ENCODE measurements at places on chromosomes 2 and 18.
A peak's percentile ranks its signal among the peaks of the same experiment; 100 is the strongest.

- DNase-seq, result peak; percentile 86
Observed at GRCh38 chr2:188333751-188334524, 42.3 kb downstream of the GULP1 start.

- peak; percentile 67 for DNase-seq
Observed at GRCh38 chr2:23925702-23926289, 1.1 kb downstream of the ATAD2B start.

DNA sequence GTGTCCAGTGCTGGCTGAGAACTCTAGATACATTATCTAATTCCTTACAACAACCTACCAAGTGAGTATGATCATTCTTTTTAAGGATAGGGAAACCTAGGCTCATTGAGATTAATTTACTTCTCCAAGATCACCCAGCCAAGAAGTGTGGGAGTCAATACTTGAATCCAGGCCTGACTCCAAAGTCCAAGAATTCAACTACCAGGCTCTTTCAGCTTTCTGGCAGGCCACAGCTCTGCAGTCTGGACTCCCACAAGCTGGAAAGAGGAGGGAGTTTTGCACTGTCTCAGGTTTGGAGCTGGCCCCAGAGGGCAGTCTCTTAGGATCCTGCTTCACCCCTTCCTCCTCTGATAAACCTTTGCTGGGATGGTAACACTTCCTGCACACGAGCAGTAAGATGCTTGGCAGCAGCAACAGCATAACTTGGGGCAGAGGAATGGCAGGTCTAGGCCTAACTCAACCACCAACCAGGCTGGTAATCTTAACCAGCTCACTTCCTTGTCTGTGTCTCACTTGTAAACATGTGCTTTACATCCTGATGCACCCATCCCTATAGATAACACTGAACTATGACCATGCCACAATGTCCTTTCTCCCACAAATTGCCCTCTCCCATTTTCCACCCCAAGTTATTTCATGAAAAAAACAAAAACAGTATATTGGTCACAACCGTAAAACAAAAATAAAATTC is 111.1 kb upstream of the ACAA2 start:
- no peak for DNase-seq

DNA sequence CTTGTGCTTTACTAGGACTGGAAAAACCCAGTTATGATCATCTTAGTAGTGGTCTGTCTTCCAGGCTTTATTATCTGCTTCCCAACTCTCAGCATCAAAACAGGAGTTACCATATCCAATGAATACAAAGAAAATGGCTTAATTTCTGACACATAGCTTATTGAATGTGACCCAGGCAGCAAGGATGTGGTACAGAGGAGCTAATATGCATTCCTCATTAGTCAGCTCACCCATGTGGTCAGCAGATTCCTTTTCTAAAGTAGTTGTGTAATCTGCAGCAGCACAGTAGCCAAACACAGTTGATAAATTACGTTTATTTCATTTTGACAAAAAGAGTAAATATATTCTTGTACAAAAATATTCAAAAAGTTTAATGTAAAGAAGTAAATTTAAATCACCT is 43.6 kb downstream of the TSPYL6 start:
- no peak for DNase-seq

DNA sequence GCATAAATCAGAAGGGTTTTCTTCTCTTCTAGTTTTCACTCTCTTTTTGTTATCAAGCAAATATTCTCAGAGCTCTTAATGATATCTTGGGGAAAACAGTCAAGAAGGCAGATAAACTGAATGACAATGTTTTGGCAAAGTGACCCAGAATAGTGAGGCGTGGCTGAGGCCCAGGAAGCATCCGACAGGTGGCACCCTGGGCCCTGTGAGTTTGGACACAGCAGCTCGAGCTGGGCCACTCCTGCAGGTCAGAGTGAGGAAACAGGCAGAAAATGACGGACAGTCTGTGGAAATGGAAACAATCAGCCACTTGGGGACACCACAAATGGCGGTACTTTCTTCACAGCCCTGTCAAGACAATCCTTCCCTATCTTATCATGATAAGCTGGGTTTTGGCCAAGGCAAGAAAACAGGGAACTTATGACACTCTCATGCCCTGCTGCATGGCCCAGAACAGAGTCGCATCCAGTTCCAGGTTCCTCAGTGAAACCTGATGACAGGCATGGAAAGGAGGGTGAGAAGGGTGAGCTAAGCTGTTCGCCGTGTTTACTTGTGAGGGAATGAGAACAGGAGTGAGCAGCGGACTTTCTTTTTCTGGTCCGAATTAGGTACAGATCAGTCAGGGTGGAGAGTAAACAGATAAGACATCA is 32.1 kb downstream of the MRPL44 start:
- DNase-seq, result no peak

DNA sequence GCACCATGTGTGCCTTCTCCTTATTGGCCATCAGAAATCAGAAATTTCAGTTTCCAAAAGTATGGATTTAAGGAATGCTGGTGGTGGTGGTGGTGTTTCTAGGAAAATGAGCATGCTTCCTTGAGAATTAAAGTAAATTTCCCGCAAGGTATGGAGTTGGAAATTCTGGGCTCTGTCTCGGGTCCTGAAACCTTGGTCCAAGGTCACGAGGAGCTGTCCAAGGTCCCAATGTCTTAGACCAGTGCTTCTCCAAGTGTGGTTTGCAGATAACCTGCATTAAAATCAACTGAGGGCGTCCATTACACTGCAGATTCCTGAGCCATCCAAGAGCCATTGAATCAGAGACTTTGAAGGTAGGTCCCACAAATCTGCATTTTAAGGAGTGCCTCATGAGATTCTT is 210.9 kb upstream of the PKDCC start:
- no peak for DNase-seq

- DNase-seq, result no peak
Observed at GRCh38 chr18:4870177-4870773, 326.8 kb downstream of the AKAIN1 start.

DNA sequence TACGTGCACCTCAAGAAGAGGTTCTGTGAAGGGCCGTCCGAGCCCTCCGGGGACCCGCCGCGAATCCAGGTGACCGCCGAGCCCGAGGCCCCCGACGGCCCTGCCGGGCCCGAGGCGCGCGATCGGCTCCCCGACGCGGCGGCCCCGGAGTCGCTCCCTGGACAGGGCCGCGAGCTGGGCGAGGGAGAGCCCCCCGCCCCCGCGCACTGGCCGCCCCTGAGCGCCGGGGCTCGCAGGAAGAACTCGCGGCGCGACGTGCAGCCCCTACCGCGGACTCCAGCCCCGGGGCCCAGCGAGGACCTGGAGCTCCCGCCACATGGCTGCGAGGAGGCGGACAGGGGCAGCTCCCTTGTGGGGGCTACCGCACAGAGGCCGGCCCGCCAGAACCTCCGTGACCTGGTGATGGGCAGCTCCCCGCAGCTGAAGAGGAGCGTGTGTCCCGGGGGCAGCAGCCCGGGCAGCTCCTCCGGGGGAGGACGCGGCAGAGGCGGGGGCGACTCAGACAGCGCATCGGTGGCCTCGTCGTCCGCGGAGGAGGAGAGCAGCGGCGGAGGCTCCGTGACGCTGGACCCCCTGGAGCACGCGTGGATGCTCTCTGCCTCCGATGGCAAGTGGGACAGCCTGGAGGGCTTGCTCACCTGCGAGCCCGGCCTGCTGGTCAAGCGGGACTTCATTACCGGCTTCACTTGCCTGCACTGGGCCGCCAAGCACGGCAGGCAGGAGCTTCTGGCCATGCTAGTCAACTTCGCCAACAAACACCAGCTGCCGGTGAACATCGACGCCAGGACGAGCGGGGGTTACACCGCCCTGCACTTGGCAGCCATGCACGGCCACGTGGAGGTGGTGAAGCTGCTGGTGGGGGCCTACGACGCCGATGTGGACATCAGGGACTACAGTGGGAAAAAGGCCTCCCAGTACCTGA is 812 bp downstream of the SOWAHC start:
- peak; percentile 66 for DNase-seq

DNA sequence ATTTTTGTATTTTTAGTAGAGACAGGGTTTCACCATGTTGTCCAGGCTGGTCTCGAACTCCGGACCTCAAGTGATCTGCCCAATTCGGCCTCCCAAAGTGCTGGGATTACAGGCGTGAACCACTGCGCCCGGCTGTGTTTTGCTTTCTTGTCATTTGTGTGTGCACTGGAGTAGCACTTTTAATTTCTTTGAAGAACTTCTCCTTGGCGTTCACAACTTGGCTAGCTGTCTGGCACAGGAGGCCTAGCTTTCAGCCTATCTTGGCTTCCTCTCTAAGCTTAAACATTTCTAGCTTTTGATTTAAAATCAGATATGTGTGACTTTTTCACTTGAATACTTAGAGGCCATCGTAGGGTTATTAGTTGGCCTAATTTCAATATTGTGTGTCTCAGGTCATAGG is 93.0 kb downstream of the COMMD1 start:
- DNase-seq, result no peak

DNA sequence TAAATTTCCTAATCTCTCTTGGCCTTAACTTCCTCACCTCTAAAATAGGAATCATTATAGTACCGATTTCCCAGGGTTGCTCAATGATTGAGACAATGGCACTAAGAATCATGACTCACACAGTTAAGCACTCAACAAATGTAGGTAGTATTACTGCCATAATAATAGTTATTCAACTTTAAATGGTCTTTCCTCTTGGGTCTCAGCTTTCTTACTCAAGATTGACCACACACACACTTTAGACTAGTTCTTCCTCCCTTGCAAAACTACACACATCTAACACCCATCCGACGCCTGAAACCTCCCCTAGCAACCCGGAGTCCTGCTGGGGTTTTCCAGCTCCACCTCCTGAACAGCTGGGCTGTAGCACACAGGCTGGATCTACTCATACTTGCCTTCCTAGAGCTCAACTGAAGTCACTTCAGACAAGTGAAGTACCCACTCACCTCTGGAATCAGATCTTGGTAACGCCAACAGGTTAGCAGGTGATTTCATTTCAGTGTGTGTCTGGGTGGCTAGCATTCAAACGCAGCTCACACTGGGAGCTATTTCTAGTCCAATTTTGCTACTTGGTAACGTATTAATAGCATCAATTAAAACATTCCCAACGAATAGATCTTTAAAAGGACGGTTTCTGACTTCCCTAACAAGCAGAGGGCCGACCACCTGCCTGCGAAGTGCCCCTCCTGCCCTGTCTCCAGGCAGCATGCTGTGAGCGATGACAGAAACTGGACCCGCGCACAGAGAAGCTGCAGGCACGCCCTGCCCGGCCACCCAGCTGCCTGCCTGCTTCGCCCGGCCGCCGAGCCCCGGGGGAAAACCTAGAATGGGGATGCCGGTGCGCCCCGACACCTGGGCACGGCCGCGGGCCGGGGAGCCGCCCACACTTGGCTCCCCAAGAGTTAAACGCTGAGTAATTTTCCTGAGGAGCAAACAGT is 1.1 kb downstream of the UXS1 start:
- DNase-seq, result peak; percentile 59

- no peak for DNase-seq
Observed at GRCh38 chr2:22487036-22487435, 897.9 kb upstream of the KLHL29 start.

GRCh38 chr2:240981871-240982800 is 16.3 kb upstream of the SNED1 start:
- DNase-seq, result no peak
